ENCODE measurements at places on chromosomes 12 and 14.

DNA sequence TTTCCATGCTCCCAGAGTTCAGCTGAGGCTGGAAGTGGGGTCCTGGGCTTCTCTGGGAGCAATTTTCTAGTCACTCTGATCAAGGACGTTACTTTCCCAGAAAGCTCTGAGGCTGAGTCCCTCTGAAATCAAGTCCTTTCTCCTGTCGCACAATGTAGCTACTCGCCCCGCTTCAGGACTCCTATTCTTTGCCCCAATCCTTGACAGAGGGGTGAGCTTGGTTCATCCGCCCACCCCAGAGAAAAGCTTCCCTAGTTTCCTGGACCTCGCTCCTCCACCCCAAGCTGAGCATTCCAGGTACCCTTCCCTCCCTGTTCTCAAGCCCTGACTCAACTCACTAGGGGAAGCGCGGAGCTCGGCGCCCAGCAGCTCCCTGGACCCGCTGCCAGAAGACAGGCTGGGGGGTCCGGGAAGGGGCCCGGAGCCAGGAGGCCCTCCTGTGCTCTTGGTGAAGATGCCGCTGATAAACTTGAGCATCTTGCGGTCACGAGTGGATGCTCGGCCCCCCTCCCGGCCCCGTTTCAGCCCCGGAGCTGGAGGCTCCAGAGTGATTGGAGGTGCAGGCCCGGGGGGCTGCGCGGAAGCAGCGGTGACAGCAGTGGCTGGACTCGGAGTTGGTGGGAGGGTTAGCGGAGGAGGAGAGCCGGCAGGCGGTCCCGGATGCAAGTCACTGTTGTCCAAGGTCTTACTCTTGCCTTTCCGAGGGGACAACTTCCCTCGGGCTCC lies 1.6 kb downstream of the AGAP2 start:
- DNase-seq, result no peak

GRCh38 chr12:109572506-109572845 lies 828 bp downstream of the MMAB start:
- DNase-seq, result no peak

DNA sequence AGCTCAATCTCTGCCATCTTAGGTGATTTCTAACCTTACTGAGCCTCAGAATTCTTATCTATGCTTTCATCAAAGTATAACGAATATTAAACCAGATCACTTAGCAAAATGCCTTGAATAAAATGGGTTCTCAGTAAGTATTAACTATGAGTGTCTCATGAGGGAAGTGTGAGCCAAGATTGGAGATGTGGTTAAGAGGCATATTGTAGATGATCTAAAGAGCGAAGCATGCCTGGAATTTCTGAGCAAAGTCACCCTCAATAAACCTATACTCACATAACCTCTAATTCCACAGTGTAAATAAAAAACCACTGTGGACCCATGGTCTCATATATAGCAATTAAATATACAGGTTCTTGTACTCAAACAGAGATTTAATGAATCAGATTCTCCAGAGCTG lies 193.1 kb upstream of the FSCB start:
- DNase-seq, result no peak

GRCh38 chr14:104149617-104150135 lies 11.3 kb downstream of the KIF26A start:
- DNase-seq, result no peak

DNA sequence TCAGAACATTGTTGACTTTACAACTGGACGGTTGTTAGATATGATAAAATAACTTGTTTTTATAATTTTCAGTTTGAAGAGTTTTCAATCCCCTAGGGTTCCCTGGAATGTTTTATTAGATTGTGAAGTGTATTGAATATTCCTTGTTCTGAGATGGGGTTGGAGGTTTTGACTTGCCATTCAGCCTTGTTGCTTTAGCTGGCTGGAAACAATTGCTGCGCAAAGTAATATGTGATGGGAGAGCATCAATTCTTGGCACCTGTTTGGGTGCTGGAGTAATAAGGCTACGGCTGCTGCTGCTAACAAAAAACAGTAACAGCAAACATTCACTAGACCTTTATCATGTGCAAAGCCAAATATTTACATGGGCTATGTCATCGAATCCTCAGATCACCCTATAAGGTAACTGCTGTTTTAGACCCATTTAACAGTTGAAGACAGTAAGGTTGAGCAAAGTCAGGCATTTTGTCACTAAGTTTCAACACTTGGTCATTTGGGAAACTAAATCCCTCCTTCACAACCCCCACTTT lies 241.0 kb upstream of the TBX3 start:
- no peak for DNase-seq

GRCh38 chr12:119649202-119649808 lies 18.6 kb upstream of the PRKAB1 start:
- DNase-seq, result no peak

- DNase-seq, result no peak
These were observed 21.3 kb upstream of the PAPLN start for GRCh38 chr14:73216030-73216429.

DNA sequence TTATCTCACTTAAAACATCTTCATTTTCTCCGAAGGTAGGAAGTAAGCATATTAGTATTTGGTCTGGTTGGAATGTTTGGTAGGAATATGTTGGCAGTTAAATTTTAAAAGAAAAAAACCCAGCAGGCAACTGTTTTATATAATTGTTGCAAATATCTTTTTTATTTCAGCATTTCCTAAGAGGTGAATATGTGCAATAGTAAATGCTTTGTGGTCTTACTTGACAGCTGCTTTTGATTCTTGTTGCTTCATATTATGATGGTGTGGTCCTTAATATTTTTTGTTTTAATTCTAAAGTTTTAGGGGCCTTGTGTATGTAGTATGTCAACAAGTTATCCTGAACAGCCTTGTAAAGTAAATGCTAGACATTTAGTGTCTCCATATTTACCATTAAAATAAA lies 6.3 kb downstream of the TRAFD1 start:
- DNase-seq, result no peak

- DNase-seq, result no peak
These were observed 2.3 kb downstream of the TULP3 start for GRCh38 chr12:2893007-2893406.

GRCh38 chr14:61280526-61281185 lies 482 bp downstream of the TMEM30B start:
- no peak for DNase-seq

DNA sequence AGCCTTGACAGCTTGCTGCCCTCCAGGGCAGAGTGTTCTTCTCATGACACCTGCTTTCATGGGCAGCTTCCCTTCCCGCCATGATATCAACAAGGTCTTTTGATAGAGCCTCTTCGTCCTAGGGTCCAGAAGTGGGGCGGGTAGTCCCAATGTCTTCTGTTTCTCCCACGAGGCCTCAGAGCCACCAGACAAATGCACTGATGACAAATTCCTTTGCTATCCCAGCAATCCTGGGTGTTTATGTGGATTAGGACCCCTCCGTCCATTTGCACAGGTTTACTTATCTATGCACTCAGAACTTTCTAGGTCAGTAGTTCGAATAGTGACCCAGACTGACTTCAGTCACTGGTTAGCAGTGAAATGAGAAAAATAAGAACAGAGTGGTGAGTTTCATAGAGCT lies 52.6 kb upstream of the PRMT8 start:
- no peak for DNase-seq

- no peak for DNase-seq
These were observed 21.0 kb downstream of the CFAP54 start for GRCh38 chr12:96510306-96510764.

DNA sequence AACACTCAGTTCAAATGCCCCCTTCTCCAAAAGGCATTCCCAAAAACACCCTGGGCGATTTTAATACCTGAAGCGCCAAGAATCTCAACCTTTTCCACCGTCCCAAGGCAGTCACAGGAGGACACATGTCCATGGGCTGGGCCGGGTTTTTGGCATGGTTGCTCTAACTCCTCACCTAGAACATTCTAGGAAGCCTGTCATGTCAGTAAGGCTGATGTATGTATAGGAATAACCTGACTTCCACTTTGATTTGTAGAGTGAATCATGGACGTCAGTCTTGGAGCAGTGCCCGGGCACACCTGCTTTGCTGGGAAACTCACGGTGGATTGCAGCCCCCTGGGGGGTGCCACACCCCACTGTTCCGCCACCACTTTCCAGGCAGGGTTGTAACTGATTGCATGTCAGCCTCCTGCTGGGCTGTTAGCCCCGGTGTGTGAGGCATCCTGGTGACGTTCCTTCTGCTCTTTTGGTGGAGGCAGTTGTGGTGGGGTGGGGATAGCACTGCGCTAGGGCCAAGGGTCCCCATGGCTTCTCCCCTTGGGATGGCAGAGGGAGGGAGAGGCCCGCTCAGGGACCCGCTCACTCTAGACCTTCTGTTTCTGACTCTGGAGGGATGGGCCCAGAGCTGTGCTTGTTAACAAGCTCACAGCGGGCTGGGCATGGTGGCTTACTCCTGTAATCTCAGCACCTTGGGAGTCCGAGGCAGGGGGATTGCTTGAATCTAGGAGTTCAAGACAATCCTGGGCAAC lies 35.2 kb upstream of the FAM181A start:
- DNase-seq, result no peak

- DNase-seq, result no peak
These were observed 1562.4 kb upstream of the SEL1L start for GRCh38 chr14:83096092-83096491.

- DNase-seq, result no peak
These were observed 219.6 kb downstream of the KTN1 start for GRCh38 chr14:55799508-55800095.

DNA sequence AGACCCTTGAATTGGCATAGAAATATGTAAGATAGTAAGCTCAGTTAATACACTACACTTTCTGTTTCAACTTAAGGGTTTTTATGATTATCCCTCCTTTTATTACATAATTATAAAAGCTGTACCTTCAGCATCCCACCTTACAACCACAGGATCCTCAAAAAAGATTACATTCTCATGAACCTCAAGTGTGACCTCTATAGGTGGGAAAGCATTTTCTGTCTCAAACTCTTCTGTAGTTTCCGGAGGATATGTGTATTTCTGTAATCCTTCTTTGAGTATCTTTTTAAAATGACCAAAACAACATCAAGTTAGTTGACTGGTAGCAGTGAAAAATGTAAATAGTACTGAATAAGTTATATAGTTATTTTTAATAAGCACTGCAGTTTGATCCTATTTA lies 75.9 kb downstream of the DNAI7 start:
- DNase-seq, result no peak

DNA sequence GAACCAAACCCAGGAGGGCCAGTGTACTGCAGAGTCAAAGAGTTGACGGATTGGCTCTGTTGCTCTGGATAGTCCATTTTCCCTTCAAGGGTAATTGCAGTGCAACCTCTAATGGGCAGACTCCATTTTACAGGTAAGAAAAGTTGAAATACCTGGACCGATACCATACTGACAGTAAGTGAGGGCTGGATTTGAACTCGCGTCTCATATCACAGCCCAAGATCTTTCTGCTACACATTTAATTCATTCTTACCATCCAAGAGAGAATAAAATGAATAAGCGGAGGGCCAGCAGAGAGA lies 356 bp upstream of the ZC3H14 start:
- no peak for DNase-seq

DNA sequence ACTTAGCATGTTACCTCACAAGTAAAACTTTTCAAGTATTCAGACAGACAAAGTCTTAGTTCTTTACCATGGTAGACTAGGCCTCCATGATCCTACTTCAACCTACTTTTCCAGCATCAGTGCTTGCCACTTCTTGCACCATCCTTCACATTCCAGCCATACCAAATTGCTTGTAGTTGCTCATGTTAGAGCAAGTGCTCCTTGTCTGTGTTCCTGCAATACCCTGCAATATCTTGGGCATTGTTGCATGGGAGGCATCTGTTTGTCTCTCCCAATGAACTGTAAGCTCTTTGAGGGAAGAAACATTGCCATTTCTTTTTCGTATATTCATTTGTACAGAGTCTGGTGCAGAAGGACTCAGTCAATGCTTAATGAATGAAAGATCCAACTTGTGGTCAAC lies 78.0 kb downstream of the SRGAP1 start:
- DNase-seq, result no peak

DNA sequence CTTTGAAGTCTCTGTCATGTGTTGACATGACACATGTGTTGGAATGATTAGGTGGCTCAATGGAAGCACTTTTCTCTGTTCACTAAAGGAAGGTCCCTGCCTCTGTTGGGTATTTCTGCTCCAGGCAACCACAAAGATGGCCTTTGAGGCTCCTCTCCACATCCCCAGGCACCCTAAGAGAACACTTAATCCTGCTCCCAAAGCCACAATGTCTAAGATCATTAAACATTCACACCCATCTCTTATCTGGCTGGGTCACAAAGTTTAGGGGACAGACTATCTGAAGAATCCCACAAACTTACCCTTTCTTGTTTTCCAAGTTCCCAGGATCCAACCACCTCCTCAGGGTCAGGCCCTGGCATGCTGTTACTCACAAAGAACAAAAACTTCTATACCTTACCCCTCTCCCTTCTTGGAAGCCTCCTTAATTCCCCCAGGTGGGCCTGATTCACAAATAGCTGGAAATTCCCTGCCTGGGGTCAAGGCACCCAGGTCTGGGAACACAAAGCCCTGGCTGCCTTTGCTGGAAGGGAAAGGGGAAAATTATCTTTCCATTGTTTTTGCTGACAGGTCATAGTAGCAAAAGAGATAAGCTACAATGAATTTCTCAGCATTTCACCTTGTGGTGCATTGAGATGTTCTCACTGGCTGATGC lies 333.7 kb downstream of the PCNX1 start:
- no peak for DNase-seq

- peak; percentile 86 for DNase-seq
These were observed at the start of gene SNRNP35 for GRCh38 chr12:123457980-123458779. SNRNP35 (plus strand) TSS chr12:123458139; CDS start chr12:123465541, 7,402 bp downstream.

GRCh38 chr12:13436182-13436581 lies 239.7 kb downstream of the EMP1 start:
- no peak for DNase-seq

DNA sequence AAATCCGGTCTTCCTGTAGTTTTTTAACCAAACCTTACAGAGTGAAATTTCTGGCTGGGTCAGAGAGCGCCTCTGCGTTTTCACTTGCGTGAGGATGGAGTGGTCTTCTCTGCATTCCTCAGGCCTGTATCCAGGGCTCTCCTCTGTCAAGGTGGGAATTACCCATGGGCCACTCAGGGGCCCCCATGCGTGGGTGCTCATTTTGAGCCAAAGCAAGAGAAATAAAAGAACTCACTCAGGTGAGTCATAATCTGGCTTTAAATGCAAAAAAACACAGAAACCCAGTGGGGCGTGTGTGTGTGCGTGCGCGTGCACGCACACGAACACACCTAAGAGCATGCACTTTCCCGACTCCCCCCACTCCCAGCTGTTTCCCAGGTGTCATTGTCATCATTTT lies 104.0 kb upstream of the PWP1 start:
- no peak for DNase-seq

GRCh38 chr14:105793836-105794235 lies 267.5 kb downstream of the TMEM121 start:
- no peak for DNase-seq

DNA sequence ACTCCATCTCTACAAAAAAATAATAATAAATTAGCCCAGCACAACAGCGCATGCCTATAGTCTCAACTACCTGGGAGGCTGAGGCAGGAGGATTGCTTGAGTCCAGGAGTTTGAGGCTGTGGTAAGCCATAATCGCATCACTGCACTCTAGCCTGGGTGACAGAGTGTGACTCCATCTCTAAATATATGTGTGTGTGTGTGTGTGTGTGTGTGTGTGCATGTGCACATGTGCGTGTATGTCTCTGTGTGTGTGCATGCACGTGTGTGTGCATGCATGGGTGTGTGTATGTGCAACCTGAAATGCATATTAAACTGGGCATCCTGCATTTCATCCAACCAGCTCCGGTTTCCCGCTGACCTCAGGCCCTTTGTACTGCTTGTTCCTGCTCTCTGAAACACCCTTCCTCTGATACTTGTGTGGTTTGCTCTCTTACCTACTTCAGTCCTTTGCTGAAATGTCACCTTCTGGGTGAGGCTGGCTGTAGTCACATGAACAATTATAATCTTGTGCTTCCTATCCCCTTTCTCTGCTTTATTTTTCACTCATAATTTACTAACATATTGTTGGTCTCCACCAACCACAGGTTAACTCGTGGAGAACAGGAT lies 46.9 kb downstream of the PHLDA1 start:
- DNase-seq, result no peak

Data from putamen (tissue), 1 donor.